NCI-H2171 treated with DMSO at 0.1 percent for 48 hours (cell line): ENCODE measurements at places on chromosomes 12 and 14.

GRCh38 chr14:101407328-101407727, 154.0 kb upstream of the DIO3 start:
- DNase-seq, result no peak

DNA sequence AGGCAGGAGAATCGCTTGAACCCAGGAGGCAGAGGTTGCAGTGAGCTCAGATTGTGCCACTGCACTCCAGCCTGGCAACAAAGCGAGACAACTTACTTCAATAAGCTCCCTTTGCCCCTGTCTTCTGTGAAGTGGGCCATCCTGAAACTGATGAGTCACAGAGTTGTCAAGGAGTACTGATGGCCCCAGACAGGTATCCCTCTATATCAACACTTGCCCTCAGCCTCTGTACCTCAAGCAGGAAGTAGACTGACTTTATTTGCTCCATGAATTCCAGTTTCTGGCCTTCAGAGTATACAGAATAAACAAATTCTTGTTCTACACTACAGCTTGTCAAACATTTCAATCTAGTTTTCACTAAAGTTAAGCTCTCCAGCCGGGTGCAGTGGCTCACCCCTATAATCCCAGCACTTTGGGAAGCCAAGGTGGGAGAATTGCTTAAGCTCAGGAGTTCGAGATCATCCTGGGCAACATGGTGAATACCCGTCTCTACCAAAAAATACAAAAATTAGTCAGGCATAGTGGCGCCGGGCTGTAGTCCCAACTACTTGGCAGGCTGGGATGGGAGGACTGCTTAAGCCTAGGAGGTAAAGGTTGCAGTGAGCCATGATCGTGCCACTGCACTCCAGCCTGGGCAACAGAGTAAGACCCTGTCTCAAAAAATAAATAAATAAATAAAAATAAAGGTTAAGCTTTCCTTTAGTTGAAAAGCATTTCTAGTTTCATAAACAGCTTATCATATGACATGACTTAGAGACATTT, 16.4 kb upstream of the LRP10 start:
- no peak for DNase-seq

DNA sequence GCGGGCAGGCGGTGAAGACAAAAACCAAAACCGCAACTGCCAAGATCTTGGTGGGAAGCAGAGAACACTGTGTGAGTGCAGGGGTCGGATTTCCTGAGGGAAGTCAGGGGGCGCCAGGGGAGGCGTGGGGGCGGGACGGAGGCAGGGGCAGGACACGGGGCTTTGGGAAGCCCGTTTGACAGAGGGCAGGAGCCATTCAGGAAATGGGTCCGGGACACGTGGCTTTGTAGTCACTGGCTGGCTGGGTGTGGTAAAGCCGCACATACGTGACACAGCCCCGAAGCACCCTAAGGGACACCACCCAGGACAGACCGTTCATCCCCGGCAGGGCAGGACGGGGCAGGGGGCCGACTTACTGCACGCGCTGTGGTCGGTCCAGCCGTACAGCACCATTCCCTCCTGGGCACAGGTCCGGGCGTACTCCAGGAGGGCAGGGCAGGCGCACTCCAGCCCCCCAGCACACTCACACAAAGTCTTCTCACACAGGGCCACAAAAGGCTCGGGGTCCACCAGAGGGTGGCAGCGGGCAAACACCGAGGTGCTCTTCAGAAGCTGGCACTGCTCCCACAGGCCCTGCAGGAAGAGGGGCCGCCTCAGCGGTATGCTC, 49.4 kb downstream of the VWF start:
- DNase-seq, result no peak

DNA sequence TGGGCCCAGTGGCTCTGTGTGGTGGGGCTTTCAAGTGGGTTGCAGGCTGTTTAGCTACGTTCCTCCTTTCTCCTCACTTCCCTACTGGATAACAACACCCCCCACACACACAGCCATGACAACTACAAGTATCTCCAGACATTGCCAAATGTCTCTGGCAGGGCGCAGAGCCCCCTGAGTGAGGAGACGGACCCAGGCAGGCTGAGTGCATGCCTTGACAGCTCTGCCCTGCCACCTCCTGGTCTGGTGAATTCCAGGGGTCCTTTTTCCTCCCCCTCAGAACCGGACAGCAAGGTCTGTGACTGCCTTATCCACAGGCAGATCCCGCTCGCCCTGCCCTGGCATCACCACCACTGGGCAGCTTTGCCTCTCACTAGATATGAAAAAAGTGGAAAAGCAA, 276.5 kb downstream of the TMEM132C start:
- DNase-seq, result no peak

DNA sequence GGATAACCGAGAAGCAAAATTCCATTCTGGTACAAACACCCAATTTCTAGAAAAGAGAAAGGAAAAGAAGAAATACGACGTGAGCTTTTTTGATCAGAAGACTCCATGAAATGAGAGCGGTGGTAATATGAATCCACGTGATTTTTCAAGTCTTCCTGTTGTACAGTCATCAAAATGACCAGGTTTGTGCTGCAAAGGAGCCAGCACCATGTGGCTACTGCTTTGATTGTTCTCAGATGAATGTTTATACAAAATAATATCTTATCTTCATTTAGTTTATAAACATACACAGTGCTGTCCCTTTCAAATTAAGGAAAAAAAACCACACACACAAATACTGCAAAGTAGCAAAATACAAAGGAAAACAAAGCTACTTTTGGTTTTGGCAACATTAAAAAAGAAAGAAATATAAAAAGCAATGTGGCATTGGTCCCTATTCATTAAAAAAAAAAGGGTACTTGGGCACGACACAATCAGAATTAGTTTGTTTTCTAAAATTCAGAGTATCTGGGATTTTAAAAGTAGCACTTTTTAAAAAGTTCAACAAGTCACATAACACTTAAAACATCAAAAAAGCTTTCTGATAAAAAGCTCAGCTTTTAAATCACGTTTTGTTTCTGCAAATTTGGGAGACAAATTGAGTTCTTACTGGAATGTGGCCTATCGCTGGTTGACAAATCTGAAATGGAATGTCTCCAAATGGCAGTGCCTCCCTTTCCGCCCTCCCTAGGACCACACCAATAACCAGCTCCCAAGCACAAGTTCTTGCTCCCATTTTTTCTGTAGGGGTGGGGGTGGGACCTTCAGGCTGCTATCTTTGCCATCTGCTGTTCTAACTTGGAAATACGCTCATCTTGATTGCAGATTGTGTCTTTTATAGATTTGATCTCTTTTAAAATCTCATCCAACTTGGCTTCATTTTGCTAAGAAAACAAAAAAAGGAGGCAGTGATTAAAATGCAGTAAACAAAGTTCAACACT, 13.2 kb upstream of the SELPLG start:
- no peak for DNase-seq

DNA sequence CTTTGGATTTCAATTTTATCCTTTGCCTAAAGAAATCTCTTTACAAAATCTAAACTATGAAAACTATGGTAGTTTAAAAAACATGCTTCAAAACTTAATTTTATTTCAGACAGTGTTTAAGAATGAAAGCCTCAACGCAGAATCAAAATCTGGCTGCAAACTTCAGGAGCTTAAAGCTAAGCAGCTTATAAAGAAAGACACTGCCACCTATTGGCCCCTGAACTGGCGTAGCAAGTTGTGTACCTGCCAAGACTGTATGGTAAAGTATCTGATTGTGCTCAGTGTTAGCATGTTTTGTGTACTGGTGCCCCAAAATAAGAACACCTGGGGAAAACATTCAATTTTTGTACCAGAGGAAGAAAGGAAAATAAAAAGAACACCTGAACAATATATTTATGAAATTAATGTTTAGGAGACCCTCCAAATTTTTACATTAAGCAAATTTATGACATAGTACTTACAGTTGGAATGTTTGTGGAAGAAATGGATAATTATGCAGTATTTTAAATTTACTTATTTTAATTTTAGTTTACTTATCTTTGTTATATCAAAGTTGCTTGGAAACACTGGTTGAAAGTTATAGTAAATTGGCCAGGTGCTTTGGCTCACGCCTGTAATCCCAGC, 12.2 kb downstream of the UBR7 start:
- peak; percentile 80 for DNase-seq

- peak; percentile 8 for DNase-seq
Observed at GRCh38 chr12:100753837-100754236, 40.7 kb upstream of the ANO4 start.

DNA sequence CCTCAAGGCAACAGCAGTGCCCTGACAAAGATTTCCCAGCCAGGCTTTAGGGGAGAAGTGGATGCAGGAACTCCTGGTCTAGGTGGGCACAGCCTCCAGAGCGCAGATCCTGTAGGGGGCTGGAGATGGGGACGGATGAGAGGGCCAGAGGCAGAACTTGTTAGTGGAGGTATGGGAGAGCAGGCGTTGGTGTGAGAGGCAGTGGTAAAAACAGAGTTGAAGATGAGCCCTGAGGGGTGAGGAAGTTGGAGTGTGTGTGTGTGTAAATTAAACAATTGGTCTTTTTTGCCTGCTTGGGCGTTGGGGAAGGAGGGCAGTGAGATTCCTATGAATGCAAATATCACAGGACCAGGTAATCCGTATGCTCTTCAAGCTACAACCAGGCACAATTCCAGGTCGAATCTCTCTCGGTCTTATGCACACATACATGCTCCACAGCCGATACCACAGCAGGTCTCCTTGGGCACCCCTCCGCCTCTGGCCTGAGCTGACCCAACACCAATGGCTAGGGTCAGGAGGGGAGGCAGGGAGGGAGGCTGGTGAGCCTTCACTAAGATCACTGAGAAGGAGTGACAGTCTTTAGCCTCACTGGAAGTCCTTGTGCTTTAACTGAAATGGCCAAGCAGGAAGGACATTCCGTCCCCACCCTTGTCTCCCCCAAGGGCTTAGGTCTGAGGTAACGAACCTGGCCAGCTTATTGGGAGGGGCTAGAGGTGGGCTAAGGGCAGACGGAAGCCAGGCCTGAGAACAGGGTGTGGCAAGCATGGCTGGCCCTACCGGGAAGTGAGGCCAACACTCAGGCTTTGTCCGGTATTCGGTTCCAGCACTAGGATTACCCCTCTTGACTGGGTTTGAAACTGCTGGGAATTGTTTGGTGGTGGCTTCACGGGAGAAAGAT, 1.5 kb upstream of the KRT7 start:
- DNase-seq, result no peak

DNA sequence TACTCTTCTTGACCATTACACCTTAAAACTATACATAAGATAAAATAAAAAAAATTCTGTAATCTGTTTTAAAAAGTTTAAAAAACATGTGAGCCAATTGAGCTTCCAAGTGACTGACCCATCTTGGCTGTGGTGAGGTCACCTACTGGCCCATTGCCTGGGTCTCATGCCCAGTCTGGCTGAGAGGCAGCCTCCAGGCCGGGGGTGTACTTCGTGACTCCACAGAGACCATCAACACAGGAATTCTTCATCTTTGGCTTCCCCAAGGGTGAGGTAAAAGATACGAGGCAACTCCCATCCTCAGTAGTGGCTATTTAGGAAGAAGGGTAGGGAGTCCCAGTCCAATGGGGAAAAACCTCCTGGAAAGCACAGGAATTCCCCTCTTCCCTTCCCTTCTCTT, 113.2 kb downstream of the APAF1 start:
- DNase-seq, result no peak

GRCh38 chr14:23379366-23380196, 2.7 kb downstream of the CMTM5 start:
- peak; percentile 89 for DNase-seq

DNA sequence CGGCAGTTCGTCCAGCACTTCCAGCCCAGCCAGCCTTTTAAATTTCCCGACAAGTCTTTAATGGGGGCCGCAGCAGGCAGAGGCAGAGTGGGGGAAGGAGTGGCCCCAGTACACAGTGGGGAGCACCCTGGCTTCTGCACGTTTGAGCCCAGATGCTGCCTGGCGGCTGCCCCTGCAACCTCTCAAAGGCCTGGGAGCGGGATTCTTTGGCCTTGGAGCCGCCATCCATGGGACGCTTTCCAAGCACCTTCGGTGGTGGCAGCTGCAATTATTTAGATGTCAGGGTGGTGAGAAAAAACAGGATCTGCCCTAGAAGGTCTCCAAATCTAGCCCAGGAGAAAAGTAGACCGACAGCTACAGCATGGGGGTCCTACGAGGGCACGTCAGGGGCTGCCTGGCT, 46.0 kb downstream of the FAM222A start:
- DNase-seq, result no peak

DNA sequence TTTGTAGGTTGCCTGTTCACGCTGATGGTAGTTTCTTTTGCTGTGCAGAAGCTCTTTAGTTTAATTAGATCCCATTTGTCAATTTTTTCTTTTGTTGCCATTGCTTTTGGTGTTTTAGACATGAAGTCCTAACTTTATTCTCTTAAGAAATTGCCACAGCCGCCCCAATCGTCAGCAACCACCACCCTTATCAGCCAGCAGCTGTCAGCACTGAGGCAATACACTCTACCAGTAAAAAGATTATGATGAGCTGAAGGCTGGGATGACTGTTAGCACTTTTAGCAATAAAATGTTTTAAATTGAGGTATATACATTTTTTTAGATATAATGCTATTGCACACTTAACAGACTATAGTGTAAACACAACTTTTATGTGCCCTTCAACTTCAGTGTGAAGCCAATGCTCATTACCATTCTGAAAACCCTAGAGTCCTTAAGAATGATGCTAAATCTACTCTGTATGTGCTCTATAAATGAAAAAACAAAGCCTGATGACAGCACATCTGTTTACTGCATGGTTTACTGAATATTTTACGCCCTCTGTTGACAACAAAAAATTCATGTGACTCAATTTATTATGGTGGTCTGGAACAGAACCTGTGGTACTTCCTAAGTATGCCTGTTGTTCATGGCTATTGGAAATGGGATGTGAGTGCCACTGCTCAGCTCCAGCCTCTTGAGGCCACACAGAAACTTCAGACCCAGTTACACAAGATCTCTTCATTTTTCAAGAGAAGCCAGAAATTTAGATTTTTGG, 197.4 kb downstream of the DUSP6 start:
- no peak for DNase-seq

- DNase-seq, result no peak
Observed at GRCh38 chr14:84087986-84088531, 1441.9 kb upstream of the FLRT2 start.

GRCh38 chr12:88299567-88300101, 157.5 kb downstream of the TMTC3 start:
- DNase-seq, result no peak

DNA sequence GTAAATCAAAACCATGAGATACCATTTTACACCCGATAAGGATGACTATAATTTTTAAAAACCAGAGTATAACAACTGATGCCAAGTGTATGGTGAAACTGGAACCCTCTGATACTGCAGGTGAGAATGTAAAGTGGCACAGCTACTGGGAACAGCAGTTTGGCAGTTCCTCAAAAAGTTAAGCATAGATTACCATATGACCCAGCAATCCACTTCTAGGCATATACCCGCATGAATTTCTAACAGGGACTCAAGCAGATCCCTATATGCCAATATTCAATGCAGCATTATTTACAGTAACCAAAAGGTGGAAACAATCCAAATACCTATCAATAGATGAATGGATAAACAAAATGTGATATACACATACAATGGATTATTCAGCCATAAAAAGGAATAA, 57.4 kb downstream of the BAZ1A start:
- no peak for DNase-seq
